ENCODE measurements at places on chromosomes 7 and 10.

GRCh38 chr10:116743266-116744064 is 1.1 kb upstream of the HSPA12A start:
- DNase-seq, result no peak

- no peak for DNase-seq
Measured at GRCh38 chr7:123655614-123656013, at the start of gene LMOD2. Gene LMOD2 (plus strand): TSS chr7:123655866. CDS start chr7:123655964, 98 bp downstream.

DNA sequence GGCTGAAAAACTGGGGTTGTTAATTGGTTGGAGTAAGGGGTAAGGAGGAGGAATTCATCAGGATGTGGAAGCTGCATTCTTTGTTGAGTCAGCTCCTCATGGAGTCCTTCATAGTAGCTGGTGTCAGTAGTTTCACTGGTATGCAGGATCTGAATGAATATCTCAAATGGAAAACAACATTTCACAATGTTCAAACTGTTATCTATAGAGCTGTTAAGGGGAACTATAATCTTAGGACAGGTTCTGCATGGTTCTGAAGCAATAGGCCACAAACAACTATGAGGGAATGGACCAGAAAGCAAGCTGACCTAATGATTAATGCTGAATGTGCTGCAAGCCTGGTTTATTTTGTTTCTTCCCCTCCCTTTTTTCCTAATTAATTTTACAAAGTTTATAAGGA is 225.8 kb downstream of the IPMK start:
- DNase-seq, result no peak

DNA sequence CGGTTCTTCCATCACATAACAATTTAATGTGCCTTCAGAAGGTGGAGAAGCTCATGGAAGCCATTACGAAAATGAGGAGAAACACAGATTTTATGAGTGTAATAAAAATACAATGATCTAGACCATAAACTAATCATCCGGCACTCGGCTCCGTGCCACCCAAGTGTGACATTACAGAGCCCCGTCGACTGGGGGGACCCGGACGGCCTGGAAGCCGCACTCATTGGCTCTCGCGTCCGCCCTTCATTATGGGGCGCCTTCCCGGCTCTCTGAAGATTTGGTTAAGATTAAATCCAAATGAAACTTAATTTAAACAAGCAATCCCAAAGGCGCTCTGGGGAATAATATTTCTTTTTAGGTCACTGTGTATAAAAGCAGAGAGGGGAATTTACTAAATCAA is 242.6 kb downstream of the DNAJB6 start:
- no peak for DNase-seq

- no peak for DNase-seq
Measured at GRCh38 chr10:4646547-4646946, 179.5 kb upstream of the AKR1E2 start.

DNA sequence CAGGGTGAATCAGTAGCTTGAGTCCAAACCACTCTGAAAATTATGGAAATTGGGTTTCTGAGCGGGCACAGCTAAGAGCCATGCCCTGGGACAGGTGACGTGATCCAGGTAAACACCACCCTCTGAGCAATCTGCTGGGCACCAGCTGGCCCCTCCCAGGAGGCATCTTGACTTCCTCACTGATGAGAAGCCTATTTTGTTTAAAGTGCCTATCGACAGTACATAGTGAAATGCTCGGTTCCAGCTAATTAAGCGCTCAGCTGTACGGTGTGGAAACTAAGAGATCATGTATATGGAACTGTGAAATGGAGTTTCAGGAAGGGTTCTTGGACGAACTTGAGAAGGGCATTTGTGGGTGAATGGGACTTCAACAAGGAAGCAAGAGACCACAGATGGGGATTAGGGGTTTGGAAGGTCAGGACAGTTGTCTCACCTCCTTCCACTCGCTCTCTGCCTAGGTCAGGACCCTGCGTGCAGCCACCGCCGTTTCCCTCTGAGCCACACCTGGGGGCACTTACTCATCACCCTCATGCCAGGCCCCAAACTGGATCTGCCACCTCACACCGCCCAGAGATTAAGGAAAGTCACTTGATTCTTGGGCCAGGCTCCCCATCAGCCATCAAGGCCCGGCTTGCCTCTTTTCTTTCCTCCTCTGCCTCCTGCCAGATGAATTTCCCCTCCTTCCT is 3.2 kb downstream of the ITPRIP start:
- no peak for DNase-seq

DNA sequence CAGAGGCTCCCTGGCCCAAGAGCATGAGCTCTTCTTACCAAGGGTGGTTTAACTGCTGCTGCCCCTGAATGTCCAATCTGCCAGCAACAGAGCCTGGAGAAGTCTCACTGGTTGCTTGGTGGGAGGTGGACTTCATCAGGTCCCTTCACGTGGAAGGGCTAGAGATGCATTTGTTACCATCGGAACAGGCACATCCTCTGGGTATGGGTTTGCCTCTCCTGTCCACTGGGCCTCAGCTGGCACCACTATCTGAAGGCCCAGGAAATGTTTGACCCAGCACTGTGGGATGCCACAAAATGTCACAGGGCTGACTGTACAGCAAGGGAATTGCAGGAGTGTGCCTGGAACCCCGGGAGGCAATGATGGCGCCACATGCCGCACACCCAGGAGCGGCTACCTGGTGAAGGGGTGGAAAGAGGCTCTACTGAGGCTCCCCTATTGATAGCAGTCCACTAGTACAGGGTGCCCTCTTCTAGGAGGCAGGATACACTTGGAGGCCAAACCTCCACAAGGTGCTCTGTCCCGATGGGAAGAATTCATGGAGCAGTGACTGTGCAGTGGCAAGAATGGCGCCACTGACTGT is 603.1 kb upstream of the MGMT start:
- no peak for DNase-seq

DNA sequence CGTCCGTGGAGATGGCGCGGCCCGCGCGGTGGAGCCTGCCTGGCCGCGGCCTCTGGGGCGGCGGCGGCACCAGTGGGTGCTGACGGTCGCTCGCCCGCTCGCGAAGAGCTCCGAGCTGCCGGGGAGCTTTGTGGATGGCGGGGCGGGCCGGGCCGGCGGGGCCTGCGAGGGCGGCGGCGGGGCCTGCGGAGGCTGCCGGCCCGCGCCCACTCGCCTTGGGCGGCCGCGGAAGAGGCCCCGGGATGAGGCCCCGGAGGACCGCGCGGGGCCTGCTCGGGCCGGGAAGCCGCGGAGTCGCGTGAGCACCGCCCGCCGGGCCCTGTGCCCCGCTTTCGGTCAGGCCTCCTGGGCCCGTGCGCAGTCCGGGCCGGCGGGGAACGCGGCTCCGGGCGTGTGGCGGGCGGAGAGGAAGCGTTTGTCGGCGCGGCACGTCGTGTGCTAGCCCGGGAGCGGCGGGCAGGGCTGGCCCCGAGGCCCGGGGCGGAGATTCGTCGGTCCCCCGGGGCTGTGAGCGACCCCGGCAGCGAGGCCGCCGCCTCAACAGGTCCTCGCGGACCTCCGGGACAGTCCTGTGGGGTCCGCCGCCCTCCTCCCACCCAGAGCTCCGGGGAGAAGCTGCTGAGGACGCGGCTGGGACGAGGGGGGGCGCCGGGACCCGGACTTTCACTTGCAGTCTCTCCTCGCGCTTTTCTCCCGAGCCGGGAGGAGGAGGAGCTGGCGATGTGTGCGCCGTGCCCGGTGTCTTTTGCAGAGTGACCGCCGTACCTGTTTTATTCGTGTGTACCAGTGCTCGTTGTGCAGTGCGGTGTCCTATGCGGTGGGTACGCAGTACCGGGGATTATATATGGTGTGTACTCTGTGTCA is 578 bp downstream of the ZMYND11 start:
- no peak for DNase-seq

- DNase-seq, result no peak
Measured at GRCh38 chr7:113491305-113491704, 373.0 kb upstream of the SMIM30 start.
